ENCODE measurements at places on chromosomes 5 and 9.
A peak's percentile ranks its signal among the peaks of the same experiment; 100 is the strongest.

DNA sequence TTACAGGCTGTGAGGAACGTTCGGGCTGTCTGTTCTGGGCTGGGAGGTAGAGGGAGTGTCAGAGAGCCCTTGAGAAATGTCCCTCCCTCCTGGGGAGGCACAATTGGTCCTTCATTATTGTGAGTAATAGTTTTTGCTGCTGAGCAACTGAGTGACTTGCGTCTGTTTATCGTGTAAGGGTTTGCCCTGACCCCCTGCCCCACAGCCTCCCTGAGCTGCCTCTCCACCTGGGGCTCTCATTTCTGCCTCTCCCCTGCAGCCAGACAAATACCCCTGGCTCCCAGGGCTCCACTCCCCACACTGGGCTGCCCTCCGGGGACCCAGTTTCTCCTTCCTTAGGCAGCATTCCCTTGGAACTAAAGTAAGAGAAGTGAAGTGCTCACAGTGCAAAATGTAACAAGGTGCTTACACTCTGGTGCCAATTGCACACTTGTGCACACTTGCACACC, 174.9 kb upstream of the MVB12B start:
- DNase-seq, result no peak

DNA sequence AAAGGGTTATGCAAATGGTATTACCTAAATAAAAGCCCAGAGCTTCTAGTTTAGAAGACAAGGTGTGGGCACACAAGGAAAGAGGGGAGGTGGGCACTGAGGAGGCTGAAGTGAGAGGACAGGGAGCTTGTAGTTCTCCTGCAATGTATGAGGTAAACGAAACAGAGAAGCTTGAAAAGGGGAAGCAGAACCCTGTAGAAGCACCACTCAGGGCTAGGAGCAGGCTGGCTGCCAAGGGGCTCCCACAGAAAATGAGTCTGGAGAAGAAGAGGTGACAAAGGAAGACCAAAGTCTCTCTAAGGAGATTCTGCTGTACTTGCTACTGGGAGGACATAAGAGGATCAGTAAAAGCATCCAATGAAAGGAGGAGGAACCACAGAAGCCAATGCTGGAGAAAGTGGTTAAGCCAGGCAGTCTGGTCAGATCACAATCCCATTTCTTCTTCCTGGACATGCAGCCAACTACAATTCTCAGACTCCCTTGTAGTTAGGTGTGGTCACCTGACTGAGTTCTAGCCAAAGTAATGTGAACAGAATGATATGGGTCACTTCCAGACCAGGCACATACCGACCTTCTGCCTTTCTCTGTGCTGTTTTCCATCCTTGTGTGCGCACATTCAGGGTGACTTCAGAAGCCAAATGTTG, 174.5 kb upstream of the MAP3K1 start:
- no peak for DNase-seq

GRCh38 chr5:53730943-53731342, 170.5 kb downstream of the NDUFS4 start:
- DNase-seq, result peak; percentile 97

GRCh38 chr9:31323726-31324444, 1060.6 kb upstream of the ACO1 start:
- no peak for DNase-seq

DNA sequence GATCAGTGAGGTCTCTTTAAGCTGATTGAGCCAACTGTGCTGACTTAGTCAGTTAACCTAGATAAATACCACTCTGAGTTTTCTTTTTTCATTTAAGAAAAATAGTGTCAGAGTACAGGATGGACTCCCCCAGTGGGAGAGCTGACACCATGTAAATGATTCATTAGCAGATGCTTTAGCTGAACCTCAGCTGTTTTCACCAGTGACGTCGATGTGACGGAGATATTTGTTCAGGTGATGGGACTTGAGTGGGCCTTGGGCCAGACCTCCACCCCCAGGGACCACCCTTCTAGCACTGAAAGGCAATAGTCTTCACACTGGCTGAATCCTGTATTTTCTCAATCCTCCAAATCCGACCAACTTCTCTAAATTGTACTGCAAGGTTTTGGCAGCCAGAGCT, 196.1 kb downstream of the GAS1 start:
- DNase-seq, result no peak

- no peak for DNase-seq
Observed at GRCh38 chr5:82862711-82863110, 214.5 kb downstream of the TMEM167A start.

- peak; percentile 35 for DNase-seq
Observed at GRCh38 chr5:173454361-173454735, 126.1 kb upstream of the STC2 start.

DNA sequence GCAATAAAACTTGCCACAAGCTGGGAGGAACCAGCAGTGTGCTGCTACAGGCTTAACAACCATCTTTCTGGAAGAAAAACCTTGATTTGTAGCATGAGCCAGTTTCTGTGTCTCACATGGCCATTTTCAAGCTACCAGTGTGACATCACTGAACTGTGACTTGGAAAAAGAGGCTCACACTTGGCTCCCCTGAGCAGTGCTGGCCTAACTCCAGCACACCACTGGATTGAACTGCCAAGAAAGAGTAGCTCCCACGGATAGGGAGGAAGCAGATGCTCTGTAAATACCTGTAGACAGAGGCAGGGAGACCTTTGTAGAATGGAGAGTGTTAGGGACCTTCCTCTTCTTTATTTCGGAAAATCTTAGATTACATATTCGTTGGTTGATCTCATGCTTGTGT, 197.9 kb downstream of the SH3GL2 start:
- no peak for DNase-seq

- no peak for DNase-seq
Observed at GRCh38 chr5:177409043-177409801, at the start of gene F12. TSS of gene F12 (minus strand) at chr5:177409564. CDS start at chr5:177409527, 37 bp downstream.

- no peak for DNase-seq
Observed at GRCh38 chr9:110918316-110919049, 119.8 kb downstream of the LPAR1 start.

DNA sequence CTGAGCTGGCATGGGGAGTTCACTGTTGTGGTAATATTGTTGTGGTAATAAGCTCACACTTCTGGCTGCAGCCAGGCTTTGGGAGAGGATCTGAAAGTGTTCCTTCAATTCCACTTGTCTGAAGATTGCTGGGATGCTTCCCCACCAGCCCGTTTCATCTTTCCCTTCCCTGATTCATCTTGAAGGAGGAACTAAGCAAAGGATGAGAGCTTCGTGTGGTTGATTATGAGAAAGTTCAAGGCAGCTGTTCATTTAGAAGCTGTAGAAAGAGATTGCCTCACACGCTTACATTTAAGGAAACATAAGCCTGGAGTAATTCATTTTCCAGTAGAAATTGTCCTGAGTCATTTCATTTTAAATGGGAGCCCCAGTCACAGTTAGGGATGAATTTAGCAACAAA, 122.4 kb upstream of the GAS1 start:
- no peak for DNase-seq

- DNase-seq, result no peak
Observed at GRCh38 chr5:179680780-179681401, at the start of gene CBY3. TSS of gene CBY3 (minus strand) at chr5:179681034. CDS start at chr5:179680918, 116 bp downstream.

GRCh38 chr9:91923145-91923544, 26.9 kb downstream of the ROR2 start:
- DNase-seq, result no peak

DNA sequence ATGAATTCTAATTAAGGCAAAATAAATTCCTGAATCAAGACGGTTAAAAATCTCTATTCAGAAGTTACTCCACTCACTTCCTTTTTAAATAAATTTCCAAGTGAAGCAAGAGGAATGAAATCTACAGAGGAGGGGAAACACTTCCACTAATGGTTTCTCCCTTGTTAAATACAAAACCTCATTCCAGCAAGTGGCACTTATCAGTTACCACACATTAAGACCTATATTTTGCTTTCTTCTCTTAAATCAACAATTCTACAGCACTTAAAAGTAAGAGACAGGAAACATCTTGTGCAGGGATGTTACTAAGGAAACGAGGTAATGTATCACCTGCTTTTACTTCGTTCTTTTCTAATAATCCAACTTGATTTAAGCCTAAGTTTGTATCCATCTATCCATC, 172.6 kb downstream of the RAPGEF6 start:
- peak; percentile 76 for DNase-seq

DNA sequence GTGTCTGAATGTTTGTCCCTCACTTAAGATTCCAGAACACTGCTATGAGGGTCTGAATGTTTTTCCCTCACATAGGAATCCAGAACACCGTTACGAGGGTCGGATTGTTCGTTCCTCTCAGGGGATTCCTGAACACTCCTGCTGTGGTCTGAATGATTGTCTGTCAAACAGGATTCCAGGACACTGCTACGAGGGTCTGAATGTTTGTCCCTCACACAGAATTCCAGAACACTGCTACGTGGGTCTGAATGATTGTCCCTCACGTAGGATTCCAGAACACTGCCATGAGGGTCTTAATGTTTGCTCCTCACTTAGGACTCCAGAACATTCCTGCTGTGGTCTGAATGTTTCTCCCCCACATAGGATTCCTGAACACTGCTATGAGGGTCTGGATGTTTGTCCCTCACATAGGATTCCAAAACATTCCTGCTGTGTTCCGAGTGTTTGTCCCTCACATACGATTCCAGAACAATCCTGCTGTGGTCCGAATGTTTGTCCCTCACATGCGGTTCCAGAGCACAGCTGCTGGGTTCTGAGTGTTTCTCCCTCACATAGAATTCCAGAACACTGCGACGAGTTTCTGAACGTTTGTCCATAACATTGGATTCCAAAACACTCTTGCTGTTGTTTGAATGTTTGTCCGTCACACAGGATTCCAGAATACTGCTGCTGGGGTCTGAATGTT, 199.5 kb downstream of the FOXD4L6 start:
- no peak for DNase-seq

- DNase-seq, result no peak
Observed at GRCh38 chr9:132068605-132069004, 11.1 kb downstream of the MED27 start.

GRCh38 chr9:70600506-70600905, 186.0 kb upstream of the KLF9 start:
- DNase-seq, result peak; percentile 32

GRCh38 chr5:175713930-175714329, 56.1 kb downstream of the HRH2 start:
- no peak for DNase-seq

DNA sequence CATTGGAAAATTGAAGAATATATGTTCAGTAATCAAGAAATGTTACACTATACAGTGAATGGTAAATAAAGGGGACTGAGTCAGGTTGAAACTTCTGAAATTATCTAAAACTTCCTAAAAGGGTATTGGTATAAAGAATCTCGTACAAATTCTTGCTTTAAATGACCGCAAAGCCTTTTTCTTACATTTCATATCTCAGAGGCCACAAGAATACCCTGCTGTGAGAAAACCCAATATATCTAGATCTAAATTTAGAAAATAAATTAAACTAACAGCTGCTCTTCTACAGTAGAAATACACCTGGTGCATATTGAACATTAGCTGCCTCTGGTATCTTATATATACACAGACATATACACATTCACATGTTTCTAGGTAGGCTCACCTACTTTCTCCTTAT, 221.7 kb downstream of the PCSK5 start:
- DNase-seq, result no peak

GRCh38 chr5:121725450-121725849, 126.2 kb upstream of the FTMT start:
- no peak for DNase-seq

DNA sequence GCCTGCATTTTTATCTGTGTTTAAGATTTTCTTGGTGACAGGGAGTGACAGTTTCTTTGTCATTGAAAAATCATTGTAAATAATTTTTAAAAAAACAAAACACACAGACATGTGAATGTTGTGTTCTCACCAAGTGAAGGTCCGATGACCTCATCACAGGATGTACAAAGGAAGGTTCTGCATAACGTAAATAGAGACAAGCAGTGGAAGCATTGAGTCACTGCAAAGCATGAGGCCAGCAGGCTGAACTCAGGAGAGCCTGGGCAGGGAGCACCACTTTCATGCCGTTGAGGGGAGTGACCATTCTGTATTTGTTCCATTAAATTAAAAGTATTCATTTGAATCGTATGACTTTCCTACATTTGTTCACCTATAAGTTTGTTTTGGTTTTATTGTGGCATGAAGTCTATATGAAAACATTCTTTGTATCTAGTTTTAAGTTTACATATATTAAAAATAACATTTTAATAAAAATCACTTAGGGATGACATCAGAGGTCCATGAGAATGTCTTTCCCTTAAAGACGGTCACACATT, 70.4 kb upstream of the TLE1 start:
- peak; percentile 99 for DNase-seq

DNA sequence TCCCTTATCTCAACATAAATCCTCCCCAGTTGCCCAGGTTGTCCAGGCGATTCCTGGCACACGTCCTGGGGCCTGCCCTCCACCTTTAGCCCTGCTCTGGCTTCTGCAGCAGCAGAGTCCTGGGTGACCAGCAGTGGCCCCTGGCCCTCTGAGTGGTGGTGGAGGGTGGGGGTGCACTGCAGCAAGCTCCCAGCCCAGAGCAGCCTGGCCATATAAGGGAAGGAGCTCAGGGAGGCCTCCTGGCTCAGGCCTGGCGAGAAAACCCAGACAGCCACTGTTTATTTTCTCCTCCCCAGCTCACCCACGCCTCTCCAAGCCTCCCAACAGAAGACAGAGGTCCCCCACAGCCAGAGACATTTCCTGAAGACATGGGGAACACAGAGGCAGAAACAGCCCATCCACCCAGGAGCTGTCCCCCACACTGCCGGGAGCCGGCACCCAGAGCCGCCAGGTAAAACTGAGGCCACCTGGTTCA, 44.7 kb upstream of the IL17B start:
- no peak for DNase-seq

DNA sequence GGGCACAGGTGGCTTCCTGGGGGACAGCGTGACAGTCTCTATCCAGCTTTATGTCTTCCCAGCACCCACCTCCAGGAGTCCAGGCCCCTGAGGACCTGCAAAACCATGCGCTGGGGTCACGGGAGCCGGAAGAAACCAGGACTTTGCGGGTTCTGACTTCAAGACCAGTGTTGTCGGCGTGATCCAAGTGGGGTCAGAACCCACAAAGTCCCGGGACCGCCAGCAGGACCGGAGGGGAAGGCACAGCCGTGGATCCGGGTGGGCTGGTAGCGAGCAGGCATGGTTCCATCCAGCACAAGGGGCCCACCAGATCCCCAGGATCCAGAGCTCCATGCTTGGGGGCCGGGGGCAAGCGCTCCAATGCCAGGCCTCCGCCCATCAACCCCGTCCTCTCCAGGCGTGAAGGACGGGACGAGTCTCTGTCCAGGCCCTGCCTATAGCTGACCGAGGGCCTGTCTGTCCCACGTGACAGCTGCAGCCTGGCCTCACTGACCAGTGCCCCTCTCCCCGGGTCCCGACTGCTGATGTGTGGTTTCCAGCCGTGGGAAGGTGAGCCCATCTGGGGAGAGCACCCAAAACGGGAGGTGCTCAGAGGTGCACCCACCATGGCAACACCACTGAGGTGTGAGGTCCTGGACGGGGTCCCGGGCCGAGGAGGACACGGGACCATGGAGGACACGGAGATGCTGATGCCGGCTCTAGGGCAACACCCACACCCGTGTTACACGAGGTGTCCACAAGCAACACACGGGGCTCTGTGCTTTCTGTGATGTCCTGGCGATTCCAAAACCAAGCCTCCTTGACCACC, 48.9 kb downstream of the SLC12A7 start:
- no peak for DNase-seq

Measured in dermis blood vessel endothelial cell (primary cell).